Aorta (tissue), 5 donors: ENCODE measurements at places on chromosomes 7 and 10.

- DNase-seq = no peak
These were observed 56.3 kb upstream of the NCAPG2 start for GRCh38 chr7:158760936-158761335.

GRCh38 chr10:87723500-87723899 is 63.8 kb downstream of the PAPSS2 start:
- DNase-seq = no peak

GRCh38 chr7:112869111-112869774 is 79.0 kb upstream of the TMEM168 start:
- DNase-seq = no peak

GRCh38 chr10:91164520-91165065 is 55.9 kb upstream of the PCGF5 start:
- DNase-seq = no peak

- DNase-seq = no peak
These were observed 14.4 kb upstream of the UTF1 start for GRCh38 chr10:133215586-133215985.

- no peak for DNase-seq
These were observed 8.8 kb upstream of the CLDN3 start for GRCh38 chr7:73778801-73779389.

- no peak for DNase-seq
These were observed 39.4 kb downstream of the BTRC start for GRCh38 chr10:101393378-101393777.

DNA sequence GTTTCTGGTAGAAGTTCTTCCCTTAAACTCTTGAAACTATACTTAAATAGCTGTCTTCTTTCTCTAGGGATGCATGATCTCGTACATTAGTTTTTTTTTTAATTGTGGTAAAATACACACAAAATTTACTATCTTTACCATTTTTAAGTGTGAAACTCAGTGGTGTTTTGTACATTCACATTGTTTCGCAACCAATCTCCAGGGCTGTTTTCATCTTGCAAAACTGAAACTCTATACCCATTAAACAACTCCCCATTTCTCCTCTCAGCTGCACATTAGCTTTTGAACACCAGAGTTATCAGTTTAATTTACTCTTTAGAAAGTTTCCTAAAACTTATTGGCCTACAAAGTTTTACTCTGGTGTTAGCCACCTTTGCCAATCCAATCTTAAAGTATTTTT is 45.5 kb upstream of the PRKAR2B start:
- no peak for DNase-seq

DNA sequence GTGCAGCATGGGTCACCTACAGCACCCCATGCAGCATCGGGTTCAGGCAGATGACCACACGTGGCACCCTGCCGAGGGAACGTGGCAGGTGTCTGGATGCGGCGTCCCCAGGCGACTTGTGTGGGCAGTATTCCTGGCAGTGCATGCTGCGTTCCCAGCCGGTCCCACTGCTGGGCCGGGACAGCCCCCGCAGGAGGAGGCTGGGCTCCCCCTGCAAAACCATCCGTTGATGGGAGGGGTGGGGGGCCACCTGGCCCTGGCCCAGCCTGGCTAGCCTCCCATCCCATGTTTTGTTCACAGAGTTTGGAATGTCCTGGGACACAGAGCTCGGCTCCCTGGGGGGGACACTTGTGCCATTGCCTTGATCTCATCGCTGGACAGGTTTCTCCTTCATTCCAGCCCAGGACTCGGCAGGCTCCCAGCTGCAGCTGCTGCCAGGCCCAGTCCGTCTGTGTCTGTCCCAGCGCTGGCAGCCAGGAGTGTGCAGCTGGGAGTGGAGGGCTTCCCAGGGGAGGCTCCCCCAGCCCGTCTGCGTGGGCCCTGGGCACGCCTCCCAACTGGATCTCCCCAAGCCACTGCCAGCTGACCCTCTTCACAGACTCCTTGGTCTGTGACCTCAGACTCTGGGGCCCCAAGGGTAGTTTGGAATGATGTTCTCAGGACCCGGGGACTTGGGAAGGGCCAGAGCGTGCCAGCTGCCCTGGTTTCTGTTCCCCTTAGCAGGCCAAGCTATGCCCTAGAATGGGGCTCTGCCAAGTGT is 32.6 kb downstream of the TMEM270 start:
- peak; percentile 84 for DNase-seq

GRCh38 chr7:98174334-98175259 is 36.6 kb upstream of the BHLHA15 start:
- no peak for DNase-seq

DNA sequence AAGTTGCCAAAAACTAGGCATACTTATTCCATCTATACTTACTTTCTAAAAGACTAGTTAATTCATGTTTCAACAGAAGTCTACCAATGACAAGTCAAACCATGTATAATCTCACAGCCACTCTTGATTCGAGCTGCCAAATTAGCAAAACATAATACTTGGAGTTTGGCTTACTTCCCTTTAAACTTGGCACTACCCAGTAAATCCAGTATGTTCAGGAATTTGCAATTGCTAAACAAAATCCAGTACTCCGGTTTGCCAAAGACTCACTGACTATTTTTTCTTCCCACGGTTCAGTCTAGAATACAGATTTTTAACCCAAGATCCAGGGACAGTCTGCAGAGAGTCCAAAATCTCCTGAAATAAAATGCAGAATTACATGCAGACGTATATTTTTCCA is 4.6 kb downstream of the OAT start:
- no peak for DNase-seq

DNA sequence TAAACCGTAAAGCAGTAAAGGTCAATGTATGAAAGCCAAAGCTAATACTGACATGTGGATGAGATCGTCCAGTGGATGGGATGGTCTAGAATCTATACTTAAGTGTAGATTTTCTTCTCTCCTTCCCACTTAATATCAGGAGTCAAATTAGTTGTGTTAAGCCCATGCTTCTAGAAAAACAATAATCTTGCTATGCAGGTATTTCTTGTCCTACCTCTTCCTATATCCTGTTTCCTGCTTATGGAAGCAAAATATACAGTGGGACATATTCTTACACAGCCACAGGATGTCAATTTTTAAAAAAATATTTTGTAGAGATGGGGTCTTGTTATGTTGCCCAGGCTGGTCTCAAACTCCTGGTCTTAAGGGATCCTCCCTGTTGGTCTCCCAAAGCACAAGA is 27.5 kb downstream of the CPEB3 start:
- DNase-seq = no peak

GRCh38 chr7:97166308-97166707 is 48.8 kb downstream of the SDHAF3 start:
- no peak for DNase-seq

GRCh38 chr10:71921324-71922027 is 42.7 kb upstream of the CHST3 start:
- DNase-seq = peak; percentile 77

- DNase-seq = no peak
These were observed 83.1 kb upstream of the IGFBP3 start for GRCh38 chr7:46003896-46004875.

- no peak for DNase-seq
These were observed 759.1 kb upstream of the IGFBP3 start for GRCh38 chr7:46680147-46680546.

GRCh38 chr7:33129806-33130153 is 416 bp downstream of the BBS9 start:
- DNase-seq = no peak

DNA sequence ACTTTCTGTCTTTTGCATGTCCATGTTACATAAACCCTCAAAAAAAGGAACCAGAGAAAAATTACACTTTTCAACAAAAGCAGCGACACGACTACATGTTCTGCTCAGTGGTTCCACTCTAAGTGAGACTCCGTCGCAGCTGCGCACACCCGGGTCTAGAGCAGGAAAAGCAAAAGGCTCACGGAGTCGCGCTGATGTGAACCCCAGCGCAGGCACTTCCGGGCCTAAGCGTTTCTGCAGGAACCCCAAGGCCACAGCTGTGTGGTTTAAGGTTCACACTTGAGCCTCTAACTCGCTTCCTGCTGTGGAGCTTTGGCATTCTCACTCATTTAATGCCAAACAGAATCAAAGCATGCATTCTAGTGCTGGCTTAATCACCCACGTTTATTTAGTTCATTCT is 240.3 kb downstream of the DNAJB6 start:
- no peak for DNase-seq

DNA sequence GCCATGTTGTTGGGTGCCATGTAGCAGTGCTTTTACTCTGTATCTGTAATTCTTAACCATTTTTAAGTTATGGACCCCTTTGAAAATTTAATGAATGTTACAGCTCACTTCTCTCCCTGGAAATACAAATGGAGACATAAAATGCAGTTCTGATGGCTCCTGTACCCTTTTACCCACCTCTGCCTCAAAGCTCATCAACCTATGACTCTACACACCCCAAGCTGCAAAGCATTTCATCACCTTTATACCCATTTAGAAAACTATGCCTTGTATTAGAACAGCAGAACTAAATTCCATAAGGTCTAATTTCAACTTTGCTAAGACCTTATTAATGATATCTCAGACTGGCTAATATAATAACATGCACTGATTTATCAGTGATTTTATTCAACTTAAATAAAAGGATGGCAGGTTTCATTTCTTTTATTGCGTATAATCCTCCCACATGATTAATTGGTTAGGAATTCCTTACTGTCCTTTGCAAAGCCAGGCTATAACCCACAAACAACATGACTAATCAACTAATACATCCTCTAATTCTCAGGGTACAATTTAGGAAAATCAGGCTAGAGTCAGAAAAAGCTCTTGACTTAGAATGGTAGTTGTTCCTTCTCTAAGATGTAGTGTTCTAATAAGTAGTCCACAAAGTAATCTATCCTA is 68.1 kb downstream of the CPEB3 start:
- no peak for DNase-seq

DNA sequence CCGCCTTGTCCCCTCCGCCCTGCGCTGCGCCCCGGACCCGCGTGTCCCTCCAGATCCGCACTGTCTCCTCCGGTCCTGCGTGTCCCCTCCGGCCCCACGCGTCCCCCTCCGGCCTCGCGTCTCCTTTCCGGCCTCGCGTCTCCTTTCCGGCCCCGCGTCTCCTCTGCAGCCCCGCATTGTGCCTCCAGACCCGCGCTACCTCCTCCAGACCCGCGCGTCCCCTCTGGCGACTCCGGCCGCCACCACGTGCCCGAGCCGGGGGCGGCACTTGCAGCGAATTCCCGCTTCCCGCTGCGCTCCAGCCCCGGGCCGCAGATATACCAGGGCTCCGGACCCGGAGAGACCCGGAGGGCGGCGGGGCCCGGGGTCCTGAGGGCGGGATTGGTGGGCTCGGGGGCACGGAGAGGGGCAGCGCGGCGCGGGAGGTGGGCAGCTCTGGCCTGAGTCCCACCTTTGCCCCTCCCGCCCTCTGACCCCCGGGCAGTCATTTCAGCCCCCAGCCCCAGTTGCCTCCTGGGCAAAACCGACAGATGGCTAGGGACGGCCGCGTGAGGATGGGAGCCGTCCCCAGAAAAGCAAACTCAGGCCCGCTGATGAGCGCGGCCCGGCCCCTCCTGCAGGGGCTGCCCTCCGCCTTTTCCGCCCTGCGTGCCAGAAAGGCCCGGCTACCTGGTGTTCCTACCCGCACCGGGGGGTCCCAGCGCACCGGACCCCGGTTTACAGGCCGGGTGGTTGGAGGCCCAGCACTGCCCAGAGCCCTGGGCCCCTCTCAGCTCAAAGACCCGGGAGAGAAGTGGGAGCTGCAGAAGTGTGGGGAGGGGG is 56.5 kb downstream of the RBM17 start:
- peak; percentile 68 for DNase-seq

DNA sequence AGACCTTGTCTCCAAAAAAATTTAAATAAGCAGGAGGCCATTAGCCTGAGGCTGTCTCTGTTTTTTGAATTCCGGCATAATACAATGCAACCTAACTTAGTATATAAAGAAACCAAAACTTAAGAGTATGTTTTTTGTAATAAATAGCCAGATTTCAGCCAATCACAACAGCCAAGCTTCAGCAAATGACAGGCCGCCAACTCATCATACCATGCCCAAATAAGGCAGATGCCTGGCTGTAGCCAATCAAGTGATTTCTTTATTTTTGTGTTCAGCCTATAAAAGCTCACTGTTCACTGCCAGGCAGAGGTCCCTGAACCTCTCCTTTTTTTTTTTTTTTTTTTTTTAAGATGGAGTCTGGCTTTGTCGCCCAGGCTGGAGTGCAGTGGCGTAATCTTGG is 12.7 kb upstream of the PURB start:
- DNase-seq = no peak
